Midbrain (tissue), 1 donor: ENCODE measurements at places on chromosomes 11 and 22.

DNA sequence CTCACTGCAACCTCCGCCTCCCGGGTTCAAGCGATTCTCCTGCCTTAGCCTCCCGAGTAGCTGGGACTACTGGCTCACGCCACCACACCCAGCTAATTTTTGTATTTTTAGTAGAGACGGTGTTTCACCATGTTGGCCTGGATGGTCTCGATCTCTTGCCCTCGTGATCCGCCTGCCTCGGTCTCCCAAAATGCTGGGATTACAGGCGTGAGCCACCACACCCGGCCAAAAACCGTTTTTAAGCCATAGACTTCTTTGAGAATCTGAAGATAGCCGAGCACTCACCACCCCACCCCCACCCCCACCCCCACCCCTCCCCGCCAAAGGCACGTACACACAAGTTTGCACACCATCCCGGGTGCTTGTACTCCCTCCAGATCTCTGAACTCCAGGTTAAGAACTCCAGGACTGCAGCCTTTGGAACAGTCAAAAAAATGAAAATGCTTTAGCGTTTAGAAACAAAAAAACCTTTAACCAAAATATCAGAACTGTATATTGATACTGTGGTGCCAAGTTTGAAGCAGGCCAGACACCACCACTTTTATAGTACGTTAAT is 1.5 kb downstream of the CRKL start:
- no peak for DNase-seq

GRCh38 chr11:125514336-125515101 is 18.5 kb upstream of the FEZ1 start:
- DNase-seq: no peak

DNA sequence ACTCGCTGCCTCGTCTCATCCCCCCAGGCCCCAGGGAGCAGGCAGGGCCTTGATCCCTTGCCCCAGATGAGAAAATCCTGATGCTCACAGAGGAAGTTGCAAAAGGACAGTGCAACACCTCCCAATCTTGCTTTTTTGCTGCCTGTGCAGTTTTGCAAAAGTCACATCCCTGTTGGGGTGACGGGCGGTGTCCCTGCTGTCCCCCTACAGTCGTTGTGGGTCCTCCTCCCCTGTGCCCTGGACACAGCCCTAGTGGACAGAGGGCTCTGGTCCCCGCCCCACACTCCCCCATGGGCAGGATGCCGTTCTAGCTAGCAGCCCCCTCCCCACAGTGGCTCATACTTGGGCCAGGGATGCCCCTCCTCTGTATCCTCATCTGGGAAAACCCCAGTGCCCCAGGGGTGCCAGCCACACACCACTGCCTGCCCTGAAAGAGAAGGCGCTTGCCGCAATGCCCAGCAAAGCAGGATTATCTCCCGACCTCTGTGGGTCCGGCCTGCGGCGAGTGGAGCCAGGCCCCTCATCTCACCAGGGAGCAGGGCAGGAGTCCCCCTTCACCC is 18.4 kb upstream of the CTSD start:
- no peak for DNase-seq

DNA sequence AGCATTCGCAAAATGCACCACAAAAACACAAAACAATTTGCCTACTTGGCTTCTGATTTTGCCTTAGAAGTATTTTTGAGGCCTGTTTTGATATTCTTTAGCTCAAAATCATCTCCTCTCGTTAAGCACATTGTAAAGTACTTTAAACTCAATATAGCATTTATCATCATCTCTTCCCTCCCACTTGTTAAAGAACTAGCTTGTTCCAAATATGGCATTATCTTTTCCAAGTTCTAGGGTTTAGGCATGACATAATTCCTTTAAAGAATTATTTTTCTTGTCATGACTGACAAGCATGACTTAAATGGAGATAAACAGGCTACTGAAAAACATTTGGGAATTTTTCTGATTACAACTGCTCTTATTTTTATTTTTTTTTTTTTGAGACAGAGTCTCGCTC is 21.3 kb downstream of the CELF1 start:
- no peak for DNase-seq

- no peak for DNase-seq
These were observed 6.1 kb downstream of the ASCC2 start for GRCh38 chr22:29831958-29832357.

DNA sequence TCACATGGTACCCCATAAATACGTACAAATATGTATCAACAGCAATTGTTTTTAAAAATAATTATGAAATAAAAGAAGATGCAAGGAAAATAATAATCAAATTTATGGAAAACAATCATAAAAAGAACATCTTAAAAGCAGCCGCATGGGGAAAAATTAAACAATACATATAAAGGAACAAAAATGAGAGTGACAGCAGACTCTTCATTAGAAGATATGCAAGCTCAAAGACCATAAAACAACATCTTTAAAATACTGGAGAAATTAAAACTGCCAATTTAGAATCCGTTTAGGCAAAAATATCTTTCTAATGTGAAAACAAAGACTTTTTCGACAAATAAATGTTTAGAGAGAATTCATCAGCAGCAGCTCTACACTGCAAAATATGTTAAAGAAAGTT is 190.6 kb upstream of the C11orf58 start:
- no peak for DNase-seq

- no peak for DNase-seq
These were observed 18.9 kb downstream of the SNAP29 start for GRCh38 chr22:20877715-20878114.

DNA sequence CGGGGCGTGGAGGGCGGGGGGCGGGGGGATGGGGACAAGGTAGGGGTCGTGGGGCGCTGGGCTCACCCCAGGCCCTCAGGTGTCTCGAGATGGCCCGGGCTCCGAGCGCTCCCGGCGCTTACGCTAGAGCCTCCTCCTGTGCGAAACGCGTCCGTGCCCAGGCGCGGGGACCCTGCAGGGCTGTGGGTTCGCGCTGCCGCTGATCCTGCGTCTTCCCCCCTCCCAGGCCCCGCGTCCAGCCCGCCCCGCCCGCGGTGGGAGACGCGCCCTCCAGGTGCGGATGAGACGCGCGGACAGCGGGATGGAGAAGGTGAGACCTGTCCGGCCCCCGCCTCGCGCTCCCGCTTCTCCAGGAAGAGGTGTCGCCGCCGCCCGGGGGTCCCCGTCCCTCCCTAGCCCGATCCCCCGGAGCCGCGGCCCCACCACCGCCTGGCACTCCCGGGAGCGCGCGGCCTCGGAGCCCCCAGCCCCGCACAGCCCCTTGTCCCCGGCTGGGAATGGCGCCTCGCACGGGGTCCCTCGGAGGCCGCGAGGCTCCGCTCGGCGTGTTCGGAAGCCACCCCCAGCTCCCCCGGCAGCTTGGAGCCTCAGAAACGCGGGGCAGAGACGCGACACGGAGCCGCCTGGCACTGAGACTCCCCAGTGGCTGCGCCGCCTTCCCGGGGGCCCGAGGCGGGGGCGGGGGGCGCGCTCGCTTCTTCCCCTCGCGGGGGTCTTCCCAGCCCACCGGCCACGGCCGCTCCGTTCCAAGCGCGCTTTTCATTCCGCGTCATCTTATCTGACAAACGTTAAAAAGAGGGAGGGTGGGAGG is 27.6 kb upstream of the TOLLIP start:
- DNase-seq: no peak

- DNase-seq: no peak
These were observed 75.0 kb downstream of the ZC3H12C start for GRCh38 chr11:110168033-110168803.

DNA sequence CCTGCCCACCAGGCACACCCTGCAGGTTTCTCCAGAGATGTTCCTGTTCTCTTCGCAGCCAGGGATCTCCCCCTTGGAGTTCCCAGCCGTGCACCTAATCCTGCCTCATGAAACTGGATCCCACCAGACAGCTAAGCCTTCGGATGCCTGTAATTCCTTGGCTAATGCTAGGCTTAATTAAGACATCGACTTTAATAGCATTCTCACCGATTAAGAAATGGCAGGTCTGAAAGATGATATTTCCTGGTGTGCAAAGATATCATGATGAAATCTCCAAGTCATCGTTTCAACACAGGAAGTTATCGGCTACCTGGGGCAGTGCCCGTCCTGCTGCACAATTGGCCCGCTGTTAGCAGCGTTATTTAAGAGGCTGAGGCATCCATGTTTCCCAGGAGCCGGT is 41.5 kb upstream of the CCND1 start:
- no peak for DNase-seq

DNA sequence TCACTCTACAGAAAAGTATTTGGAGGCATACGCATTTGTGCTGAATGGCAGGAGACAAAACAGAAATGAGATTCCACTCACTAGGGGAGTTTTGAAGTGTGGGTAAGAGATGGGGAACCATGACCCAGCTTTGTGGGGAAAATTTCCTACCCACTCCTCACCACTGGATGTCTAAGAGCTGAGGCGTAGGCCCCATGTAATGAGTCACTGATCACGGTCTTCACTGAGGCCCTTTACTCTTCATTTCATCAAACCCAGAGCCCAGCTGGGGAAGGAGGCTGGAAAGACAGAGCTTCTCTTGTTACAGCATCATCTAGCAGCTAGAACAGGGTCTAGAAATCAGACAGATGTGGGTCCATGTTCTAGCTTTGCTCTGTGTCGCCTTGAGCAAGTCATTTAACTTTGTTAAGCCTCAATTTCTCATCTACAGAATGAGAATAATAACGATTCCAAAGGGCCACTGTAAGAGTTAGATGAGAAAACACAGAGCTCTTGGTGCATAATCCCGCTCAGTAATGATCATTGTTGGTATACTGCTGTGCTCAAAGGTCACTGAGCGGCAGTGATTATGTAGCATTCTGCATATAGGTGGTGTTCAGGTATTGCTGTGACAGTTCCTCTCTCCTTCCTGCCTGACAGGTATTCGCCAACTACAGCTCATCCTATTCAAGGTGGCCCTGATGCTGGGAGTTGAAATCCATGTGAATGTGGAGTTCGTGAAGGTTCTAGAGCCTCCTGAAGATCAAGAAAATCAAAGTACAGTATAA is 97.2 kb downstream of the MICAL2 start:
- DNase-seq: no peak

- no peak for DNase-seq
These were observed 6.5 kb downstream of the GAL3ST3 start for GRCh38 chr11:66042227-66042995.

- no peak for DNase-seq
These were observed 335 bp downstream of the TMEM138 start for GRCh38 chr11:61362542-61362875.

GRCh38 chr11:97614606-97615005 is 1224.8 kb downstream of the JRKL start:
- no peak for DNase-seq

- DNase-seq: no peak
These were observed 1.1 kb downstream of the HYOU1 start for GRCh38 chr11:119055901-119056300.

DNA sequence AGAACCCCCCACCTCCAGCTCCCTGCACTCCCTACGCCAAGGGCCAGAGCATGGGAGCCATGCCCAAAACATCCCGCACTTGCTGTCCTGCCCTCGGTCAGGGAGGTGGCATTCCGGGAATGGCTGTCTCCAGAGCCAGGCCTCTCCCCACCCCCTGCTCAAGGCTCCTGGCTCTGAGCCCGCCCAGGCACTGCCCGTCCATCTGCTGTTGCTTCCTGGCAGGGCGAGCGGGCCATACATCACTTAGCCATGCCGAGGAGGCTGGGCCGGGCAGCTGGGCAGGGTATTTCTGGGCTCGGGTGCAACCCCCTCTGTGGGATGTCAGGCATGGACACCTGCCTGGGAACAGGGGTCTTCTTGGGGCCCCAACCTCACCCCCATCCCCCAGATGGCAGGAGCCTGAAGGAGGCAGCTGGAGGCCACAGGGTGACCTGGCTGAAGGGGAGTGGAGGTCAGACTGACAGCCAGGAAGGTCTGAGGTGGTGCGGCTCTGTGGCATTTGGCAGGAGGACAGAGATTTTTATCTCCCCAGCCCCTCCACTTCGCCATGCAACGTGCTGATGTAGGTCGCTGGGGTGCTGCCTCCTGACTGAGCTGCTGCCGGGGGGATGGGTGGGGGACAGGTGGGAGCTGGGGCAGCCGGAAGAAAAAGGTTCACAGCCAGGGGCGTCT is 8.7 kb upstream of the CABP7 start:
- no peak for DNase-seq

DNA sequence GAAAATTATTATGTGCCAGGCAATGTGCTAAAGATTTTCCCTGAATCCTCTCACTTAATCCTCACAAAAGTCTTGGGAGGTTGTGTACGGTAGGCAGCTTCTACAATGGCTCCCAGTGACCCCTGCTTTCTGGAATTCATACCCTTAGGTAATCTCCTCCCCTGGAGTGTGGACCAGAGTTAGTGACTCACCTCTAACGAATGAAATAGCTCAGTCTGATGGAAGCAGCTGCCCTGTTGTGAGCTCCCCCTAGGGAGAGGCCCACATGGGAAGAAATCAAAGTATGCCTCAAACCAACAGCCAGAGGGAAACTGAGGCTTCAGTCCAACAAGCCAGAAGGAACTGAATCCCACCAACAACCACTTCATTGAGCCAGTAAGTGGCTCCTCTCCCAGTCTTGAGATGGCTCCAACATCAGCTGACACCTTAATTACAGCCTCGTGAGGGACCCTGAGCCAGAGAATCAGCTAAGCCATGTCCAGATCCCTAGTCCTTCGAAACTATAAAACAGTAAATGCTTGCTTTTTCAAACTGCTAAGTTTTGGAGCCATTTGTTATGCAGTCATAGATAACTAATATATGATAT is 98.9 kb upstream of the ISX start:
- DNase-seq: no peak

DNA sequence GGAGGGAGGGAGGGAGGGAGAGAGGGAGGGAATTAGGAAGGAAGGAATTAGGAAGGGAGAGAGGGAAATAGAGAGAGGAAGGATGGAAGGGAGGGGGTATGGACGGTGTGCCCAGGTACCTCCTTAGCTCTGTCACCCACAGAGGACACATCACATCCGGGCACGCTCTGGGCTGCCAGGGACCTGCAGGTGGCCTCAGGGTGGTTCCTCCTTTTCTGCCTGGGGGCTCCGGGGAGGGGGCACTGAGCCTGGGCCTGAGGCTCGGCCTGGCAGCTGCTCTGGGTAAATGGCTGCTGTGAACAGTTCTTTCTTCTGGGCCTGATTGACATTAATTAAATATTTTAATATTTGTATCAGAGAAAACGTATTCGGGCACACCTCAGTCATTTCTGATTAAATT is 733.5 kb downstream of the BRD1 start:
- no peak for DNase-seq

GRCh38 chr22:31344578-31345330 is 1.4 kb downstream of the PATZ1 start:
- DNase-seq: no peak

GRCh38 chr11:15851051-15851498 is 505.3 kb downstream of the SOX6 start:
- DNase-seq: peak; percentile 30

GRCh38 chr11:8693555-8693954 is 11.0 kb downstream of the RPL27A start:
- DNase-seq: no peak
